ENCODE measurements at places on chromosomes 1 and 21. TPM values are rescaled to one million over a fixed set of nuclear protein-coding genes. Genes with fewer than 3 reads are reported as not detected.

The C1orf232 gene
- total RNA-seq: not detected

The CD52 gene
- 485 TPM for total RNA-seq

The TACSTD2 gene
- not detected for total RNA-seq

The GBP6 gene
- total RNA-seq: 0.40 TPM

The VANGL2 gene
- 0.08 TPM for total RNA-seq

The CELA3B gene
- total RNA-seq: not detected

The S100A16 gene
- not detected for total RNA-seq

The MPC2 gene
- 47.4 TPM for total RNA-seq

The CADM3 gene
- total RNA-seq: not detected

DNA sequence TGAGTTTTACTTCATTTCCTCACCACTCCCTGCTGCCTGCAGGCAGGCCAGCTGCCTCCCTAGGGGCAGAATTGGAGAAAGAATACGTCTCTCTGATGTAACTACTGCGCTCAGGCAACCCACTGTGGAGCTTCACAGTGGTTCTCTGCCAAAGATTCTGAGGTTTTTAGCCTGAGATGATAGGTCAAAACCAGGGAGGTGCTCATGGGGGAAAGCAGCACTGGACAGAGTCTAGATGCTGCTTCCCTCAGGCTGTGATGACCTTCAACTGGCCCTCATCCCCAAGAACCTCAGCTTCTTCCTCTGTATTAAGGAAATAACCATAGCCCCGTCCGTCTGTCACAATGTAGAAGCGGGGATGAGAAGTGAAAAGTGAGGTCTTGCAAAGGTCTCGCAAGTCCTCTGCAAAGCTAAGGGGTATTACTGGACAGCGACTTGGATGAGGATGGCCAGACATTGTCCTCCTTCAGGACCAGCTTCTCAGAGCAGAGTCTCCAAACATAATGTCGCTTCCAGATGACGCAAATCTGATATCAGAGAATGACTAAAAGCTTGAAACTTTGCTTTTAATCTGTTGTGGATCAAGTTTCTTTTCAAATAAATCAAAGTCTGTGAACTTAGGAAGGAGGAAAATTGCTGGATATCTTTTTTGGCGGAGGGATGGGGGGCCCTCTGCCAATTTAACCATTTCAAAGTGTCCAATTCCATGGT is 65.9 kb upstream of the ATP5PO start:
- peaks cover 26% of the 10 kb centered on the region for H3K4me1 ChIP-seq
- no peaks in the 10 kb centered on the region for H3K36me3 ChIP-seq
- DNase-seq: no peak
- H3K4me3 ChIP-seq: no peak overlapping the region

- H3K27me3 ChIP-seq: no peaks in the 10 kb centered on the region
- no peak overlapping the region for H3K4me3 ChIP-seq
- no peaks in the 10 kb centered on the region for H3K4me1 ChIP-seq
Measured at GRCh38 chr1:180611016-180611930, 20.5 kb upstream of the XPR1 start.

DNA sequence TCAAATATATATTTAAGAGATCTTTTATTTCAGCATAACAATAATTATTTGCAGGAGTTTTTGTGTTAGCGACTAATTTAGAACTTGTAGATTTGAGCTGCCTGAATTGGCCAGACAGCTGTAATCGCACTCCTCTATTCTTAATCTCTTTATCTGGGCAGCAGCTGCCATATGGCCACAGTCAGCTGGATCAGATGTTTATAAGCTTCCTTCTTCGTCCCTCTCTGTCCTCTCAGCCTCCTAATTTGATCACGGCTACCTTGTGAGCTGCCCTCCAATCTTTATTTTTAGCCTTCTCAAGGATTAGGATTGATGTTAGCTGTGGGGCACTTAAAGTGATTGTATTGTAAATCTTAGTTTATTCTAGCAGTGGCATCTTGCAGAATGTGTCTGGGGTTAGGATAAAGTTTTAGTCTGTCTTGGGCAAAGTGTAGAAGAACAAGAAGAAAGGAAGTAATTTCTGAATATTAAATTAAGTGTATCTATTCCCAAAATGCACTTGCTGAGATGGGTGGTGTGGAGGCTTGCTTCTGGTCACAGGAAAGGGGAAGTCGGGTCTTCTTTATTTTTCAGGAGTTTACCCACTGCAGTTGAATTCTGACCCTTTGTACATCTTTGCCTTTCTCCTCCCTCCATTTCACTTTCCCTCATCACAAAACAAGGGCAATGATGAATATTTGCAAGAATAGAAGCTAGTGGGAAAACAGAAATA is 1.1 kb downstream of the ZBTB18 start:
- H3K36me3 ChIP-seq: peaks cover 22% of the 10 kb centered on the region
- peaks cover 12% of the 10 kb centered on the region for H3K4me1 ChIP-seq
- H3K4me3 ChIP-seq: no peak overlapping the region
- DNase-seq: no peak

GRCh38 chr1:87902830-87903229 is 574.1 kb downstream of the LMO4 start:
- no peaks in the 10 kb centered on the region for H3K27me3 ChIP-seq
- H3K27ac ChIP-seq: peak overlapping the region; percentile 8
- no peaks in the 10 kb centered on the region for H3K4me1 ChIP-seq
- no peak for DNase-seq
- H3K36me3 ChIP-seq: no peaks in the 10 kb centered on the region

GRCh38 chr1:229088711-229089110 is 182.2 kb upstream of the RAB4A start:
- no peaks in the 10 kb centered on the region for H3K4me1 ChIP-seq
- DNase-seq: no peak
- H3K36me3 ChIP-seq: no peaks in the 10 kb centered on the region

GRCh38 chr1:155940993-155941844 is at the start of gene RXFP4:
TSS of gene RXFP4 (plus strand) at chr1:155941638. CDS start at chr1:155941710, 72 bp downstream.
- no peak for DNase-seq
- no peak within 1 kb of the TSS for H3K4me3 ChIP-seq
- H3K27me3 ChIP-seq: no peaks in the 10 kb centered on the region
- peaks cover 60% of the 10 kb centered on the region for H3K4me1 ChIP-seq
- H3K27ac ChIP-seq: peak within 1 kb of the TSS; percentile 9

- DNase-seq: no peak
- no peak overlapping the region for H3K4me3 ChIP-seq
- H3K27ac ChIP-seq: no peak overlapping the region
- H3K4me1 ChIP-seq: no peaks in the 10 kb centered on the region
Measured at GRCh38 chr1:220843481-220844011, 35.7 kb upstream of the HLX start.

DNA sequence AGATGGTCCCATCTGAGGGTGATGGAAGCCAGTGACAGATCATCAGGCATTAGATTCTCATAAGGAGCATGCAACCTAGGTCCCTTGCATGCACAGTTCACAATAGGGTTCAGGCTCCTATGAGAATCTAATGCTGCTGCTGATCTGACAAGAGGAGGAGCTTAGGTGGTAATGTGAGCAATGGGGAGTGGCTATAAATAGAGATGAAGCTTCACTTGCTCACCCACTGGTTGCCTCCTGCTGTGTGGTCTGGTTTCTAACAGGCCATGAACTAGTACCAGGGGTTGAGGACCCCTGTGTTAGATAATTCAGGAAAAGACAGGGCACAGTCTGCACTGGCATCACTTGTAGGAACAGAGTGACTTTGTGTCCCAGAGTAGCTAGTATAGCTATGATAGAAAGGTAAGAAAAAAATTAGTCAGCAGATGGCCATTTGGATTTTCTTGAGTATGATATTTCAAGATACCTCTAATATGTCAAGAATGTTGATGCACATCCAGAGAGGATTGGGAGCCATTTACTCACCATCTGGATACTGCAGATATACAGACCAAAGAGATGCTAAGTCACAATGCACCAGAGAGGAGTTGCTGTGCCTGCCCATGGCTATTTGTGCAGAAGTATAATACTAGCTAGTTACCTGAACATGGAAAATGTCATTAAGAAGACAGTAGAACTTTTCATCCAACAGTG is 53.6 kb downstream of the ADCY10 start:
- no peak overlapping the region for H3K27ac ChIP-seq
- DNase-seq: no peak
- no peaks in the 10 kb centered on the region for H3K4me1 ChIP-seq
- H3K36me3 ChIP-seq: no peaks in the 10 kb centered on the region

GRCh38 chr21:16125274-16125673 is 395.5 kb downstream of the USP25 start:
- no peaks in the 10 kb centered on the region for H3K36me3 ChIP-seq
- no peak overlapping the region for H3K27ac ChIP-seq
- H3K4me3 ChIP-seq: no peak overlapping the region
- no peak for DNase-seq
- H3K4me1 ChIP-seq: no peaks in the 10 kb centered on the region
- no peaks in the 10 kb centered on the region for H3K27me3 ChIP-seq

GRCh38 chr1:153231785-153232184 is 14.4 kb downstream of the PRR9 start:
- no peak for DNase-seq
- H3K36me3 ChIP-seq: no peaks in the 10 kb centered on the region
- H3K27me3 ChIP-seq: no peaks in the 10 kb centered on the region
- no peak overlapping the region for H3K27ac ChIP-seq
- H3K4me3 ChIP-seq: no peak overlapping the region

- H3K36me3 ChIP-seq: no peaks in the 10 kb centered on the region
- no peak overlapping the region for H3K27ac ChIP-seq
- no peak overlapping the region for H3K4me3 ChIP-seq
- H3K4me1 ChIP-seq: no peaks in the 10 kb centered on the region
- DNase-seq: no peak
- H3K27me3 ChIP-seq: no peaks in the 10 kb centered on the region
Measured at GRCh38 chr1:214568328-214568727, 16.9 kb upstream of the PTPN14 start.

DNA sequence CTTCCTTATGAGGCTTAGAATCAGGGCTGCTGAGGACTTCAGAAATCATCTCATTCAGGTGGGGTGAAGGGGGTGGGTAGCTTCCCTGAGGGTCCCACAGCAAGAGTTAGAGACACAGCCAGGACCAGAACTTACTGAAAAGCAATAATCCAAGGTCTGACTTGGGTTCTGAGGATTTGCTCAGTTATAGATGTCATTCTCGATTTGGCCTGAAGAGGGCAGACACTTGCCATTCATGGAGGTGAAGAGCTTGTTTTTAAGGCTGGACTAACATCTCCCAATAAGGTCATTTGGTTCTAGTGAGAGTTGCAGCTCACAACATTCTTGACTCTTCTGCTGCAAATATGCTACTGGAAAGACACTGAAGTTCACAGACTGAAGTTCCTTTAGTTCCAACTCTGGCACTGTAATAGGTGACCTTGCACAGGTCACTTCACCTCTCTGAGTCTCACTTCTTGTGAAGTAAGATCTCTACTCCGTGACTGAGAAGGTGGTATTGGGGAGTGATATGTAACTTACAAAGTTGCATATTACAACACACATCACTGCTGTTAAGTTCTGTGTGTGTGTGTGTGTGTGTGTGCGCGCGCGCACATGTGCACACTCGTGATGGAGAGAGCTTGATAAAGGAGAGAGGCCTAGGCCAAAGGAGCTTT is 69.8 kb upstream of the DIRAS3 start:
- no peaks in the 10 kb centered on the region for H3K27me3 ChIP-seq
- H3K4me3 ChIP-seq: no peak overlapping the region
- DNase-seq: peak; percentile 59
- peaks cover 3% of the 10 kb centered on the region for H3K4me1 ChIP-seq
- H3K27ac ChIP-seq: no peak overlapping the region

GRCh38 chr1:58432851-58433668 is 113.5 kb downstream of the OMA1 start:
- no peaks in the 10 kb centered on the region for H3K4me1 ChIP-seq
- DNase-seq: no peak
- H3K27ac ChIP-seq: no peak overlapping the region
- H3K27me3 ChIP-seq: no peaks in the 10 kb centered on the region

DNA sequence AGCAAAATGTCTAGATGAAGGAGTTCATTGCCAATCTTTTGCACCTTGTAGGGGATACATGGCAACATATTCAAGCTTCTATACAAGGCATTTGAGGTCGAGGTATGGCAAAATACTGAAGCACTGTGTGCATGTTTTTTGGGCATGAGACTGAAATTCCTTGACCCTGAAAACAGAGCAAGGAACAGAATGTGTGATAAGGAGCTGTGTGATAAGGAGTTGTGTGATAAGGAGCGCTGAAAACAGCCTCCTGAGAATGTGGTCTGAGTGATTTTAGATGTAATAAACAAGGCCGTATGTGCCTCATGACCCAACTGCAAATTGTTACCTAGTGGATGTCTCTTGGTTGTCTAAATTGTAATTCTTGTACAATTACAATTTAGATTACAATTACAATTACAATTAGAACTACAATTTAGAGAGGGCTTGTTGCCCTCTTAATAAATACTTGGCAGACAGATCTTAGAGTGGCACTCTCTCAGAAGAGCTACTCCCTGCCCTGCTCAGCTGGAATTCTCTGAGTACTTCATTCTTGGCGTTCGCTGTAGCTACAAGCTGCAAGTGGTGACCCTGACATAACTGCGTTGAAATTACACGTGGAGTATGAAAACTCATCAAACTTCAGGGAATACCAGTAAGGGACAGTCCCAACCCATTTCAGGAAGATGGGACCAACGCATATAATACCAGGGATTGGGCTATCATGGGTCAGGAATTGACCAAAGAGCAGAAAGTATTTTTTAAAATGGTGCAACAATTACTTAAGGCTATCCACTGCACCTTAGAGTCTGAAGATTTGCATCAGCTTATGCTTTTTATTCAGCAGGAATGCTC is 20.0 kb upstream of the ITLN1 start:
- no peaks in the 10 kb centered on the region for H3K27me3 ChIP-seq
- DNase-seq: no peak
- H3K36me3 ChIP-seq: no peaks in the 10 kb centered on the region
- no peak overlapping the region for H3K4me3 ChIP-seq
- H3K4me1 ChIP-seq: no peaks in the 10 kb centered on the region

- H3K4me1 ChIP-seq: no peaks in the 10 kb centered on the region
- no peaks in the 10 kb centered on the region for H3K27me3 ChIP-seq
- H3K27ac ChIP-seq: no peak overlapping the region
- no peaks in the 10 kb centered on the region for H3K36me3 ChIP-seq
Measured at GRCh38 chr1:107183011-107183410, 42.2 kb downstream of the NTNG1 start.

GRCh38 chr1:247576514-247576913 is 11.6 kb upstream of the OR2G2 start:
- no peak overlapping the region for H3K4me3 ChIP-seq
- H3K36me3 ChIP-seq: no peaks in the 10 kb centered on the region
- no peak overlapping the region for H3K27ac ChIP-seq
- no peak for DNase-seq

Data from natural killer cell (primary cell).